Activated effector memory CD4-positive, alpha-beta T cell treated with anti-CD3 and anti-CD28 coated beads, Interleukin-2, amount 50 U/mL, for 16 hours (primary cell): ENCODE measurements at places on chromosomes 5 and 9.
A peak's percentile ranks its signal among the peaks of the same experiment; 100 is the strongest.

DNA sequence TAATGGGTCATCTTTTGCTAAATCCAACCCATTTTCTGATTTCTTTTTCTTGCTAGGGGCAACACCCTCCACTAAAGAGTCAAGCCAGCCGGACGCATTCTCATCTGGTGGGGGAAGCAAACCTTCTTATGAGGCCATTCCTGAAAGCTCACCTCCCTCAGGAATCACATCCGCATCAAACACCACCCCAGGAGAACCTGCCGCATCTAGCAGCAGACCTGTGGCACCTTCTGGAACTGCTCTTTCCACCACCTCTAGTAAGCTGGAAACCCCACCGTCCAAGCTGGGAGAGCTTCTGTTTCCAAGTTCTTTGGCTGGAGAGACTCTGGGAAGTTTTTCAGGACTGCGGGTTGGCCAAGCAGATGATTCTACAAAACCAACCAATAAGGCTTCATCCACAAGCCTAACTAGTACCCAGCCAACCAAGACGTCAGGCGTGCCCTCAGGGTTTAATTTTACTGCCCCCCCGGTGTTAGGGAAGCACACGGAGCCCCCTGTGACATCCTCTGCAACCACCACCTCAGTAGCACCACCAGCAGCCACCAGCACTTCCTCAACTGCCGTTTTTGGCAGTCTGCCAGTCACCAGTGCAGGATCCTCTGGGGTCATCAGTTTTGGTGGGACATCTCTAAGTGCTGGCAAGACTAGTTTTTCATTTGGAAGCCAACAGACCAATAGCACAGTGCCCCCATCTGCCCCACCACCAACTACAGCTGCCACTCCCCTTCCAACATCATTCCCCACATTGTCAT lies 72.0 kb downstream of the NUP214 start:
- no peak for DNase-seq

DNA sequence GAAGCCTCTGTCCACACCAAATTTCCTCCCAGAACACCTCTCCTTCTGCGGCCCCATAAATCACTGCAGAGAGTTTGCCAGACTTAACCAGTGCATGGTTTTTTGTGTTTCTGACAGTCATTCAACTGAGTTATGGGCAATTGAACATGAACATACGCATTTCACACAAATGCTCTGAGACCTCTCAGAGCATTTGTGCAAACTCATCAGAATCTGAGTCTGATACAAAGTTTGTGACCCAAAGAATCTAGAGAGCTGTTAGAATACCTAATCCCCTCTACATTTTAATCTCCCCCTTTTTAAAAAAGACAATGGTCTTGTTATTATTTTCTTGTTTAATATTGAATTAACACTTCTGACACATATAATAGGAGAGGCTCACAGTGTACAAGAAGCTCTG lies 416.9 kb upstream of the SMARCA2 start:
- no peak for DNase-seq

DNA sequence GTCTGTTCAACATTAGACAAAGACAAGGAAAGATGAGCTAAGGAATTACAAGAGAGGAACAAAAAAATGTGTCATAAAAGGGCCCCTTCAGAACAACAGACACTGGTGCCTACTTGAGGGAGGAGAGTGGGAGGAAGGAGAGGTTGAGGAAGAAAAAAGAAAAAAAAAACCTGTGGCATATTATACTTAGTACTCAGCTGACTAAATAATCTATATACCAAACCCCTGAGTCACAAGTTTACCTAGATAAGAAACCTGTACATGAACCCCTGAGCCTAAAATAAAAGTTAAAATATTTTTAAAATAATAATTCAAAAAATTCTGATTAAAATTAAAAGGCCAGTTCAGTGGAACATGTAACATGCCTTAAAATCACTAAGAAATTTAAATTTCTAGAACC lies 107.3 kb downstream of the MTREX start:
- DNase-seq = no peak

DNA sequence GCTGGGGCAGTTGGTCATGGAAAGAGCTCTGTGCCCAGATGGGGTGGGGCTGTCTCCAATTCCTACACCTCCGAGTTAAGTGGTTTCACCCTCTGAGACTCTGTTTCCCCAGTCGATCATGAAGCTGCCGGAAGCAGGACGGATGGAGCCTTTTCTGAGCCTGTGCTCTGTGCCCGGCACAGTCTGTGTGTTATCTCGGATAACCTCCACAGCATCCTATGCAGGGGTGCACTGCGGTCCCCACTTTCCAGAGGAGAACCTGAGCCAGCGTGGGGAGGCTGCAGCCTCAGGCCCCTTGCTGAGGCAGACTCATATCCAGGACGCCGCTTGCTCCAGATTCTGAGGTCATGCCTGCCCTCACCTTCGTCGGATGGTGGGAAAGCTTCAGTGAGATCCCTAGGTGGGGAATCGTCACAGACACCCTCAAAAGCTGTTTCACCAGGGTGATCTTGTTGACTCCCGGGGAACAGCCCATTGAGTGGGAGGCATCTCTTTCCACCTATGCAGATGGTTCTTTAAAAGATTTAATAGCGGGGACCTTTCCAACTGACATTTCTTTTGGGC lies 6.9 kb upstream of the COL5A1 start:
- DNase-seq = peak; percentile 47

- peak; percentile 88 for DNase-seq
These were observed 71.2 kb downstream of the RAPGEF1 start for GRCh38 chr9:131668439-131669268.

- no peak for DNase-seq
These were observed 302.7 kb downstream of the EPB41L4A start for GRCh38 chr5:112116371-112116770.

GRCh38 chr5:93018461-93018860 lies 562.6 kb downstream of the NR2F1-AS1 start:
- no peak for DNase-seq

DNA sequence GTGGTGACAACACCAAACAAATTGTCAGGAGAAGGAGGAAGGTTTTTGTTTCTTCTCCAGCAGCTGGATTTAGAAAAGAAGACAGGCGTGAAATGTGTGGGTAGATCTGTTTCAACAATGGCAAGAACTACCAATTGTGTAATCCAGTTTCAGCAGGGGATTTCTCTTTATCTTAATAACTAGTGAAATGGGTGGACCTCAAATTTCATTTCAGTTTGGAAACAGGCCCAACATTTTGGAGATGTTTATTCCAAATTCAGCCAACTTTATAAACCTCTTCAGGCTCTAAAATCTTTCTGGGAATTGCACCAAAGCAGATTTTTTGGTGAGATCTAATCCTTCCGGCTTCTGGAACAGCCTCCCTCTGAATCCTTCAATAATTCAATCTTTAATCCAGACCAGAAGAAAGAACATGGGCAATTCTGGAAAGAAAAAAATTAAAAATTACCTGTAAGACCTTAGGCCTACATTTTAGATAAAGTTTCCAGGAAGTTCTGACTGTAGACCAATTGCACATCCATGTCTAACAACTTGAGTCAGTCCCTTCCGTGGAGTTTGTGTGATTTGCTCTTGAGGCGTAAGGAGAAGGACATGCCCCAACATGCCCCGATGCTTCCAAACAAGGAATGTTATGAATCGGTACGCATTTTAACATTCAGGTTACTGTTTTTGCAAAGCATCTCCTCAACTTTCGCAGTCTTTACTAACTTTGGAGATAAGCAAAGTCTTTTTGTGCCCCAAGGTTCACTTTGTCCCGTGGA lies 423.6 kb downstream of the IRX1 start:
- DNase-seq = no peak

GRCh38 chr9:113635586-113635985 lies 172.1 kb downstream of the RGS3 start:
- DNase-seq = peak; percentile 42

- DNase-seq = no peak
These were observed 343.4 kb downstream of the CDK5RAP2 start for GRCh38 chr9:120236596-120236995.

- DNase-seq = no peak
These were observed 509.8 kb downstream of the DMAC1 start for GRCh38 chr9:7289773-7290172.

DNA sequence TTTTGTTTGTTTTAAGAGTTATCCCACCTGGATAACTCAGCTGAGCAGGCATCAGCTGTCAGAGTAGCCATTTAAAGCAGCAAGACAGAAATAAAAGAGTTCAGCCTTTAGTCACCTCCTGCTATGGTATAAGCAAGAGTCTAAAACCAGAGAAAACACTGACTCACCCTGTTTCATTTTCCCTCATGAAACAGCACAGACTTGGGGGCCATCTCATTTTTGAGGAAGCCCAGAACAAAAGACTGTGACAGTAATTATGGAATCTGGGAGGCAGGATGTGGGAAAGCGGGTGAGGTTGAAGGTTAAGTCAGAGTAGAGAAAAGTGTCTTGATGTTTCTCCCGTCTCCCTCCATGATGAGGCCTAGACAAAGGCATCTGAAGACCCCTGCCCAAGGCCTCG lies 90.2 kb upstream of the FAM174A start:
- no peak for DNase-seq

- no peak for DNase-seq
These were observed 295.6 kb downstream of the PDE4D start for GRCh38 chr5:59597690-59598546.

- no peak for DNase-seq
These were observed 42.7 kb downstream of the ACER2 start for GRCh38 chr9:19451240-19452087.

DNA sequence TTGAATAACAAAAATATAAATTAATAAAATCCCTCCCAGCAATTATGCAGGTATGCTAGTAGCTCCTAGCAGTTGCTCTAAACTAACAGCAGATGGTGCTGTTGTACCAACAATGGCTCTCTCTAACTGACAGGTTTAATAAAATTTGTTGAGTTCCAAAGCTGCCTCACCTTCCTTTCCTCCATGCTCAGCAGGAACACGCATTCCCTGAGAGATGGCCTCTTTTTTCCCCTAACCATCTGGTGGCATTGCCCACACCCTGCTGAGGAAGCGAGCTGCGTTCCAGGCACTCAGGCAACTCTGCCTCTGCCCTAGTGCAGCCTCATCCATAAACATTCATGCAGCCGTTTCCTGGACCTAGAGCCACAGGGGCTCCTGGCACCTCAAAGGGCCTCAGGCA lies 106.2 kb downstream of the KLHL3 start:
- DNase-seq = no peak

DNA sequence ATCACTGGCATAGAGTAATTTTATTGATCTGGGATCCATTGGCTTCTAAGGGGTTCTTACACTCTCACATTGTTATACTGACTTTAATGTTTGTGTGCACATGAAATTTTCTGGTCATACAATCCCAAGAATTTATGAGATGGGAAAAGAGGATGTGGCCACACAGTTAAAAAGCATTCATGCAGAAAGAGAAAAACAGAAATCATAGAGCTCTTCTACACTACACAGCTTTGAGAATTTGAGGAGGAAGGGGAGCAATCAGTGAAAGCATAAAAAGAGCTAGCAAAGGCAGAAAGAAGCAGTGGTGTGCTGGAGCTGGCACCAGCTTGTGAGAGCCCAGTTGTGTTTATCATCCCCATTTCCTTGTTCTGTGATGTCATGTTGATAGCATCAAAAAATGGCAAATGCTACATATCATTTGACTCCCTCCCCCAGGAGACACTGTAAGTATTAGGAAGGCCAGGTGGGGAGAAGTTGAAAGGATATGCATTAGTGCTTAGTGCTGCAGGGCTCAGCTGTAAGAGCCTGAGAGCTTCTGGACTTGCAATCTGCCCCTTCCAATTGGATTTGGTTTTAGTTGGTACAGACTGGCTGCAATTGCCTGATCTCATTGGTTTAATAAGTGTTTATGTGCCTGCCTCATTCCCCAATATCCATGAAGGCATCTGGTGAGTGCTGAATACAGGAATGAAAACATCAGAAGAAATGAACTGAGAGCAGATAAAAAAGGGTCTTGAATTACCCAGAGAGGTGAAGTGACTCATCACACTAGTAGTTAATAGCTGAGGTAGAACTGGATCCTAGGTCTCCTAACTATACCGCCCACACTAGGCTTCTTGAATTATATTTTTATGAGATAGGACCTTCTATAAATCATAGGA lies 30.9 kb downstream of the RHOBTB3 start:
- no peak for DNase-seq

- DNase-seq = no peak
These were observed 169.9 kb downstream of the FER start for GRCh38 chr5:108917596-108917995.

DNA sequence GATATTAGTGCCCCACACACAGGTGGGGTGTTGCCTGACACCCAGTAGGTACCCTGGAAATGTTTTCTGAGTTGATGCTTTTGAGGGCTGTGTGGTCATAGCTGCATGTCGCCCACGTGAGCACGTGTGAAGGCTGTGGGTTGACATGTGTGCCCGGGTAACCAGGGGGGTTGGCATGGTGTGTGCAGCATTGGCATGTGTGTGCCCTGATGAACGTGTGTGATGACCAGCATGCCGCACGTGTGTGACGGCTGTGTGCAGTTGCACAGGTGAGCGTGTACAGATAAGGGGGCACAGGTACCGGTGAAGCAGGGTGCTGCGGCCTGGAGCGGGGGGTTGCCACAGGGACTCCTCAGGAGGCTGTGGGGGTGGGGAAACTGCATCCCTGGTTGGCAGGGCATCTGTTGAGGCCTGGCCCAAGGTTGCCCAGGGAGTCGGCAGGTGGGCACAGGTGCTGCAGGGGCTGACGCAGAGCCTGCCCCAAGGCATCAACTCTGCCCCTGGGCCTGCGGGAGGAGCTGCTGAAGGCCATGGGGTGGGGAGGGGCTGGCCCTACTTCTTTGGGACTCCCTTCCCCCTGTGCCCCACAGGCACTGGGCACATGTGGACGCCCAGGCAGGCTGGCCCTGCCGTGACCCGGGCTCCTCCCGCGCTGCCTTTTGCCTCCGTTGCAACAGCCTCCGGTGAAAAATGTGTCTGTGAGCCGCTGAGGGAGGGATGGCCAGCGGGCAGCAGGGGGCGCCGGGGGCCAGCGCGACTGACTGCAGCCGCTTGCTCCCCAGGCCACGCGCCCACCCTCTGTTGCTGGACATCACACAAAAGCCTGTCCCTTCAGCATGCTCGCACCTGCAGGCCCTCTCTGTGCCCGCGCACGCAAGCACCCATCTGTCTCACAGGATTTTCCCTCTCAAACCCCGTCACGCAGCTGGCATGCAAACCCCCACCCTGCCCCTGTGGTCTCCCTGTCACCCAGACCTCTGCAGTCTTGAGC lies 2.2 kb downstream of the UNC5A start:
- no peak for DNase-seq

GRCh38 chr5:173355561-173355960 lies 27.3 kb upstream of the STC2 start:
- DNase-seq = no peak

DNA sequence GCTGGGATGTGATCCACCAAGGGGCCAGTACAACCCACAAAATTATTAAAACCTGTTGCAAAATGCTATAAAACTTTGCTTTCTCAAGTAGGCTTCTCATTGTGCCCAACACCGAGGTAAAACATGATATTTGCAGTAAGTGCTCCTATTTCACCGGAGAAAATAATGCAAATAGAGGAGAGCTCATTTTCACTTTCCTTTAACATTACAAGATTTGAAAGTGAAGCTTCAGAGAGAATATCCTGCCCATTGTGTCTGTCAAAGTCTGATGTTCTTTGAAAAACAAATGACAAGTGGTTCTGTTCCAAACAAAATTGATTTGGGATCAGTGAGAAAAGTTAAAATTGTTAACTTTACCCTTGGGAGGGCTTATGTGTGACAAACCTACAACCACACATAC lies 287.1 kb downstream of the KCNN2 start:
- DNase-seq = no peak

- no peak for DNase-seq
These were observed 25.6 kb upstream of the GCNT1 start for GRCh38 chr9:76433406-76433805.
